Muscle of back (tissue), 13 donors: ENCODE measurements at places on chromosomes 4 and X.
A peak's percentile ranks its signal among the peaks of the same experiment; 100 is the strongest.

GRCh38 chrX:47420962-47421361, 50.6 kb downstream of the ZNF157 start:
- DNase-seq = no peak

- no peak for DNase-seq
These were observed 8.5 kb upstream of the LHFPL1 start for GRCh38 chrX:112688242-112688641.

GRCh38 chr4:79395841-79396240, 12.2 kb downstream of the GK2 start:
- peak; percentile 53 for DNase-seq

DNA sequence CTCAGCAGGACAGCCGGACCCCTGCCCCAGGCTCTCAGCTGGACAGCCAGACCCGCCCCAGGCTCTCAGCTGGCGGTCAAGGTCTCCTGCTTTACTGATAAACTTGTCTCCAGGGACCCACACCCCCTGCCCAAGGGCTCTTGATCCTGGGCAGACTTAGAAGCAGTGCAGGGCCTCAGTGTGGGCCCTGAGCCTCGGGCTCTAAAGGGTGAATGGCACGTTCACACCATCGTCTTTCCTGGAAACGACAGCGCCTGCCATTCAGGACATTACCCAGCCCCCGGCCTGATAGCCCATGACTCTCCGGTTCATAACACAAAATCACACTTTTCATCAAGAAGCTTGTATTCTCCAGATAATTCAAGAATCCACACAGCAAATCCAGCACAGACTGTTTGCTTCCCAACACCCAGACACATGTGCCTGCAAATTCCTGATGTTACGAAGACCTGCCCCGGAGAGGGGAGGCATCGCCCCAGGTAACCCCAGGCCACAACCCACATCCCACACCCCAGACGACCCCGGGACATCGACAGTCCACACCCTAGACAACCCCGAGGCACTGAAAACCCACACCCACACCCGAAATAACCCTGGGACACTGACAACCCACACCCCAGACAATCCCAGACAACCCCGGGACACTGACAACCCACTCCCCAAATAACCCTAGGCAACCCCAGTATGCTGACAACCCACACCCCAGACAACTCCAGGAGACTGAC, 136.8 kb downstream of the FAM53A start:
- no peak for DNase-seq

GRCh38 chr4:154456240-154456639, 35.4 kb downstream of the DCHS2 start:
- no peak for DNase-seq

- DNase-seq = peak; percentile 69
These were observed 204.6 kb downstream of the TENM3 start for GRCh38 chr4:182447767-182448280.

DNA sequence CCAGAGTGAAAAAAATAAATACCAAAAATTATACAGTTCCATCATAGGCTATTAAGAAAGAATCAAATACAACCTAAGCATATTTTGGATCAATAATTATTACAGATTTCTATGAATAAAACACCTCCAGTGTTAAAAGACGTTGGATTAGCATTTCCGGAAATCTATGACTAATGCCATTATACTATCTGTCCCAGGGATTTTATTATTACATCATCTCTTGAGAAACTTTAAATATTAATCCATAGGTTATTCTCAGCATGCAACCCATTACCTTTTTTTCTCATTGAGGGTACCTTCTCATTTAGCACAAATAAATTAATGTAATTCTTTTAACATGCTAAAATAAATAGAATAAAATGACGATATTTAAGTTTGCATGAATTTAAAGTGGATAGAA, 44.6 kb downstream of the CXorf58 start:
- DNase-seq = no peak

- DNase-seq = no peak
These were observed 13.8 kb upstream of the MAN2B2 start for GRCh38 chr4:6561173-6561516.

- DNase-seq = no peak
These were observed 921.9 kb upstream of the DIAPH2 start for GRCh38 chrX:95762716-95763115.

DNA sequence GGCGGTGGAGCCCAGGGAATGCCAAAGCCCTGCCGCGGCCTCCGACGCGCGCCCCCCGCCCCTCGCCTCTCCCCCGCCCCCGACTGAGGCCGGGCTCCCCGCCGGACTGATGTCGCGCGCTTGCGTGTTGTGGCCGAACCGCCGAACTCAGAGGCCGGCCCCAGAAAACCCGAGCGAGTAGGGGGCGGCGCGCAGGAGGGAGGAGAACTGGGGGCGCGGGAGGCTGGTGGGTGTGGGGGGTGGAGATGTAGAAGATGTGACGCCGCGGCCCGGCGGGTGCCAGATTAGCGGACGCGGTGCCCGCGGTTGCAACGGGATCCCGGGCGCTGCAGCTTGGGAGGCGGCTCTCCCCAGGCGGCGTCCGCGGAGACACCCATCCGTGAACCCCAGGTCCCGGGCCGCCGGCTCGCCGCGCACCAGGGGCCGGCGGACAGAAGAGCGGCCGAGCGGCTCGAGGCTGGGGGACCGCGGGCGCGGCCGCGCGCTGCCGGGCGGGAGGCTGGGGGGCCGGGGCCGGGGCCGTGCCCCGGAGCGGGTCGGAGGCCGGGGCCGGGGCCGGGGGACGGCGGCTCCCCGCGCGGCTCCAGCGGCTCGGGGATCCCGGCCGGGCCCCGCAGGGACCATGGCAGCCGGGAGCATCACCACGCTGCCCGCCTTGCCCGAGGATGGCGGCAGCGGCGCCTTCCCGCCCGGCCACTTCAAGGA, at the start of gene FGF2:
TSS of gene FGF2 (plus strand) at position 279 of the 705 bp plus-strand sequence. CDS start at position 623, 344 bp downstream.
- peak; percentile 90 for DNase-seq

DNA sequence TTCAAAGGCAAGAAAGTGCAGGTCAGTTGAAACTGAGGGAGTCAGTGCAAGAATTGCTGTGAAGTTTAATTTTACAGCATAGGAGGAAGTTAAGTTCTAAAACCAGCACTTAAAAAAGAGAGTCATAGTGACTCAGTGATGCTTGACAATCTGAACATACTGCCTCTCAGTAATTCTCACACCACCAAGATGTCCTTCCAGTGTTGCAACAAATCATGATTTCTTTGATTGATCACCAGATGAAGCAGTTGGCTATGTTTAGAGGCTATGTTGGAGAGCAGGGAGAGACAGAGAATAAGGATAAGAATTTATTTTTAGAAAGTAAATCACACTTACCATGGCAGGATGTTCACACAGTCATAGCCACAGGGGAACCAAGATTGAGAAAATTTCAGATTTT, 13.2 kb downstream of the TRIM2 start:
- no peak for DNase-seq

- DNase-seq = peak; percentile 27
These were observed 90.4 kb upstream of the RAB40AL start for GRCh38 chrX:102846544-102847236.

GRCh38 chr4:8035371-8035780, 95.7 kb upstream of the AFAP1 start:
- no peak for DNase-seq

DNA sequence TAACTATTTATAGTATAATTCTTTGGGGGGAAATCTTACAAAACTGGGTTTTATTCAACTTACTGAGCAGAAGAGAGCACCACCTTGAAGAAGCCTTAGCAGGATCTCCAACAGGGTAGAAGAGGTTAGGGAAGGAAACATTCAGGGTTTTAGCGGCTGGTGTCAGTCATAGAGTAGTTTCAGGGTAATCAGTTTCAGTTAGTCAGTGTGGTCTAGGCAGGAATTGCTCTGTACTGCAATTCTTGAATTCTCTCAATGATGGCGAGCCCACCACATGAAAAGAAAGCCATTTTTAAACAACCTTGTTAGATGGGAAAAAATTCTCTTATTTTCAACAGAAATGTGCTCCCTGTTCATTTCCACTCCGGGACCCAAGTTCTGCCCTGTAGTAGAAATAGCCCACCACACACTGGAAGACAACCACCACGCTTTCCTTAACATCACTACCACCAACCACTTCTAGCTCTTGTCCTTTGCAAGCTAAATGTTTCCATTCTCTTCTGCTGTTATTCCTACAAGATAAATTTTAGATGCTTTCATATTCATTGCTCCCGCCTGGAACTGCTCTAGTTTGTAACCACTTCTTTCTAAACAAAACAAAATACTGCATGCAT, 25.9 kb downstream of the COL25A1 start:
- no peak for DNase-seq

GRCh38 chr4:56613101-56613862, 67.8 kb downstream of the HOPX start:
- DNase-seq = no peak

DNA sequence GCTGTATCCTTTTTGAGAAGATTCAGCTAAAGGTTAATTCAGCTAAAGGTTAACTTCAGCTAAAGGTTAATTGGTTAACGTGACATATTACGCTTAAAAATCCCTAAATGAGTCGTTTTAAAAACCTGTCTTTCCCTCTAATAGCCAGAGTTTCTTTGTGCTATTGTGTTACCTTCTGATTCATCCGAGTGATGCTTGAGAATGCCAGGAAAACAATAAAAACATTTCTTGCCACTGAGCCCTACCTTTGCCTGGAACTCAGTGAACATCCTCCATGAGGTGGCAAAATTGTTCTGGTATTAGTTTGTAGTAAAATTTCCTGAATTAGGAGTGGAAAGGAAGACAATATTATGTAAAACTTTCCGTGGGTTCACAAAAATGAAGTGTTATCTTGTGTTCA, 13.7 kb upstream of the TMPRSS11E start:
- DNase-seq = no peak

- no peak for DNase-seq
These were observed 1286.9 kb downstream of the ADGRL3 start for GRCh38 chr4:62487016-62487415.

- DNase-seq = no peak
These were observed 1.6 kb upstream of the MMGT1 start for GRCh38 chrX:135975421-135975820.

GRCh38 chr4:85951099-85951498, 408.8 kb downstream of the MAPK10 start:
- no peak for DNase-seq

DNA sequence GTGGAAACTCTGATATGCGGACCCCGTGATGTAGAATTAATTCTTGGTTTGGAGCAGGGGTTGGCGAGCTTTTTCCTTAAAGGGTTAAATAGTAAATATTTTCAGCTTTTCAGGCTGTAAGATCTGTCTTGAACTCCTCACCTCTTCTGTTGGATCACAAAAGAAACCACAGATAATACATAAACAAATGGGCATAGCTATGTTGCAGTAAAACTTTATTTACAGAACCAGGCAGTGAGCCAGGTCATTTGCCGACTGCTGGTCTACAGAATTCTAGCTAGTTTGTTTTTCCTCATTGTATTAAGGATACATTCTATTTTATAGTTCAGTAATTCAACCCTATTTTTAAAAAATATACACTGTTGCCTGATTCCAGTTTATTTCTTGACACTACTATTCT, 116.6 kb downstream of the PAPSS1 start:
- DNase-seq = no peak

GRCh38 chrX:103446665-103447302, 70.4 kb downstream of the BEX3 start:
- DNase-seq = no peak

DNA sequence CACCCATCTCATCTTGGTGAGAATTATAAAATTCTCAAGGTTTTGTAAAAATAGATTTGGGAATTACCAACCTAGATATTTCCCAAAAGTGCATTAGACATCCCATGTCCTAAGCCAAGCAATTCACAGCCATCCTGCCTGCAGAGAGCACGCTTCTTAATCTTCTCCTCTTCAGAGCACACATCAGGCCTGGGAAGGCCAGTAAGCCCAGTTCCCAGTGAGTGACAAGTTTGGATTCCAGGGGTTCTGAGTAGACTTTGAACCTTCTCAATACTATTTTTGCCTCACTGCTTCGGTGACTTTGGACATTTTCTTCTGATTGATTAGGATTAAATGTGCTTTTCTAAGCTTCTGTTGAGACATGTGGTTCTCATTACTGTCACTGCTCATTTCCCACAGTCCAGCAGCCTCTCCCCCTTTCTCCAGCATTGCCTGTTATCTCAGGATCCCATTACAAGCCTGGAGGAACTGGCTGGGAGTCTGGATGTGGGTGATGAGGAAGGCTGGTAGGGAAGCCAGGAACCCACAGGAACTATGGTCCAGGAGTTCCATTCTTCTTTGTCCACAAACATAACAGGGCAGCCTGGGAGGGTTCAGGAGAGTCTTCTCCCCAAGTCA, 56.4 kb upstream of the TMEM150C start:
- peak; percentile 38 for DNase-seq

DNA sequence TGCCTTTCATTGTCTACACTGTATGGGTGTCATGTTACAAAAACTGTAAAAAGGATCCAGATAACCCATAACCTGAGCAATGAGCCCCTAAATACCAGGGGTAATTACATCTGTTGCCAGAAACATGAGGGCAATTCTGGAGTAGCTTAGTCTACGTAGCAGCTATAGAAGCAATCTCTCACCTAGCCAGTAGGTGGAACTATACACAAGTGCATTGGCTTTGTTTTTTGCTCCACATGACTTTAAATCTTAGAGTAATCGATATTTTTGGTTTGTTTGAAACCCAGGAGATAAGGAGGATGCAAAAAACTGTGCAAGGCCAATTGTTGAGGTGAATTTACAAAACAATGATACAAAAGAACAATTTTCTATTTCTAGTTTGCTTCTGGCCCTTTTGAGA, 57.5 kb downstream of the GPR82 start:
- no peak for DNase-seq

DNA sequence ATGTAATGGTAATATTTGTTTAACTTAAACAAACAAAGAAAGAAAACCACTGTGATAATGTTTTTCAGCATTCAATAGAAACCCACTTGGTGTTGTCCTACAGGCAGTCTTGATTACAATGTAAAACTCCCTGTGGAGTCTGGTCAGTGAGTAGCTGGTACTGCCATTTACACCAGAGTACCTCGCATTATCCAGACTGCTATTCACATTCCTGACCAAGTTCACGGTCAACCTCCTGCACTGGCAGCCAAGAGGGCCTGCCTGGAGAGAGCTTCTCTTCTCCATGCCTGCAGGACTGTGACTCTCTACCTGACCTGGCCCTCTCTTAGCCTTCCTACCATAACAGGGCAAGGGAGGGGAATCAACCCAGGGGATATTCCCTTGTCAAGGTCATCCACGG, 2.9 kb upstream of the LONRF3 start:
- no peak for DNase-seq

DNA sequence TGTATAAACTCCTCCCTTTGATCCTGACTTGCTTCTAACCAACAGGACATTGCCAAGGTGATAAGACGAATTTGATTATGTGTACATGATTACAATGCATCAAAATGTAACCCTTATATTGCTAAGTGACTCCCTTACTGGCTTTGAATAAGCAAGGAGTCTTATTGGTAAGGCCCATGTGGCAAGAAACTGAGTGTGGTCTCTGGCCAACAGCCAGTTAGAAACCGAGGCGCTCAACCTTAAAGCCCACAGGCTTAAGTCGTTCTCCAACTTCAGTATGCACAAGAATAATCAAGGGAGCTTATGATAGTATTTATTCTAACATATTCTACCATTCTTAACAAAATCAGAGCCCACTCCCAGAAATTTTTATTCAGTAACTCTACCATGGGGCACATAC, 374.2 kb upstream of the F9 start:
- no peak for DNase-seq
